Stimulated activated CD4-positive, alpha-beta T cell treated with anti-CD3 and anti-CD28 coated beads, Interleukin-15, amount 100 ng/mL, for 1 hour (primary cell): ENCODE measurements at places on chromosomes 12 and 14.

DNA sequence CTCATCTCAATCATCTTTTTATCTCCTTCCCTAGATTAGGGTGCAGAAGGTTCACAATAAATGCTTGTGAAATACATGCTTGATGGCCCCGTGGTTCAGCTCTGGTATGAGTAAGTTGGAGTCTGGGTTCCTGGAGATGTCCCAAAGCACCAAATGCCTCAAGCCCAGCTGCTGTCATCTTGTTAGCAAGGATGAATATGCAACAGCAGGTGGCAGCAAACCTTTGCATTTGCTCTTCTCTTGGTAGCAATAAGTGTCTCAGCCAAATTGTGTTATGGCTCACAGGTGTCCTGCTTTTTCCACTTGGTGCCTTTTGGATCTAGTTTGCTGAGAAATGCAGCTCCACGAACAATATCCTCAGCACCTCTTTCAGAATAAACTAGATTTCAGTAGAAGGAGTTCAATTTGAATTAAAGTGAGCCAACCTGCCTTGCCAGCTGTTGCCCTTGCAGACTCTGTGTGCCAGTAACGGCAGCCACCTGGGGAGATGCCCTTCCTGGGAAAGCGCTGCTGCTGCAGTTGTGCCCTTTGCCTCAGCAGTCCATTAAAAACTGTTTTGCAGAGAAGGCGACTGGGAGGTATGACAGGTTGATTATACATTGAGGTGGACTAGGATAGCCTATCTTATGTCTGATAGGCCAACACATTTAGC lies 417.3 kb downstream of the SNAPC1 start:
- no peak for DNase-seq

DNA sequence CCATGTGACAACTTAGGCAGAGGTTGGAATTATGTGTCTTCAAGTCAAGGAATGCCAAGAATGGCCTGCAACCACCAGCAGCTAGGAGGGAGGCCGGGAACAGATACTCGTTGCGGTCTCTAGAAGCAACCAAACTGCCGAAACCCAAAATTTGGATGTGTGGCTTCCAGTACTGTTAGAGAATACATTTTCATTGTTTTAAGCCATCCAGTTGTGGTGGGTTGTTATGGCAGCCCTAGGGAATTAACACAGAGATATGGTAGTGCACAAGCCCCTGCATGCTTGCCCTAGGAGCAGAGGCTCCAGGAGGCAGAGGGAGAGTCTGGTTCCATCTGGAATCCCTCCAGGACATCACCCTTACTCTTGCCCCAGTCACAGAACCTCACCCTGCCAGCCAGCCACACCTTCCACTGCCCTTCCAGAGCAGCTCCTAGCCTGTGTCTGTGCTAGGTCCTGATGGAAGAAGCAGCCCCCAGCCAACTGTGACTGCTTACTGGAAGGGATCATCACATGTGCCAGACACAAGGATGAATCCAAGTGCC lies 19.5 kb downstream of the PITPNM2 start:
- no peak for DNase-seq

DNA sequence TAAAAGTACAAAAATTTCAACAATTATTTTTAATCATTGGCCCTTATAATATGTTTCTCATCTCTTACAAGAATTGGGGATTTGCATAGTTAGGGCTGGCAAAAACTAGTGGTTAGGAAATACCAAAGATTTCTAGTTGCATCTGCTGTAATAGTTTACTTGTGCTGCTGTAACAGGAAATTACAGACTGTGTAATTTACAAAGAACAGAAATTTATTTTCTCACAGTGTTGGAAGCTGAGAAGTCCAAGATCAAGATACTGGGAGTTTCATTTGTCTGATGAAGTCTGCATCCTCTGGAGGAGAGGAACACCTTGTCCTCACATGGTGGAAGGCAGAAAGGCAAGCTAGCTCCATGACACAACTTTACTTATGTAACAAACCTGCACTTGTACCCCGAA lies 157.0 kb downstream of the FLRT2 start:
- no peak for DNase-seq

GRCh38 chr12:19847294-19848059 lies 408.2 kb downstream of the AEBP2 start:
- no peak for DNase-seq

GRCh38 chr12:14171106-14171505 lies 189.7 kb upstream of the GRIN2B start:
- no peak for DNase-seq

DNA sequence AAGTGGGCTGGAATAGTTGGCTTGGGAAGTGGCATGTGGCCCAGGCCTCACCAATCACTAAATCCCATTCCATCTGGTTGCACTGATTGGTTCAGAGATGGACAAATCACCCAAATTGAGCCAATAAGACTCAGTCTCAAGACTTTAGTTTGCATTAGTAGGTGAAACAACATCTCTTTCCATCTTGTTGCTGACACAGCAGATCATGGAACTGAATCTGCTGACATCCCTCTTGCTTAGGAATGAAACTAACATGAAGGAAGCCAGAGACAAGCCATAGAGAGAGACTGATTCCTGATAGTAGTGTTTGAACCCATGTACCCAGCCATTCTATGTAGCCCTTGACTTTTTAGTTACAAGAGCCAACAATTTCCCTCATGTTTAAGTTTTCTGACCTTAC lies 307.0 kb downstream of the GLT1D1 start:
- no peak for DNase-seq

- DNase-seq, result no peak
These were observed 6.6 kb upstream of the ABCD2 start for GRCh38 chr12:39626033-39626814.

GRCh38 chr12:50458606-50459005 lies 46.2 kb upstream of the DIP2B start:
- DNase-seq, result no peak

DNA sequence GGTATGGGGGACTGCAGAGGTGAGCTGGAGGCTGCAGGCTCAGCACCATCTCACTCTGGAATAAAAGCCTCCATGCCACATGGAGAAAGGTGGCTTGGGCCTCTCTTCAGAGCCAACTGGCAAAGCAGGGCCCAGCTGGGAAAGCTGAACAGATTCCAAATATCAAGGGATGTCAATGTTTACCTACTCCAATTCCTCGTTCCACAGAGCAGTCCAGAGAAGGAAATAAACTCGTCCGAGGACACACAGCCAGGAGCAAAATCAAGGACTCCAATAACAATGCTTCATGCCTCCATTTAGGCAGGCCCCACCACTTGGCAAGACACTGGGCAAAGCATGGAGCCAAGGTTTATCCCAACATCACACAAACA lies 36.3 kb upstream of the PNMA1 start:
- no peak for DNase-seq

DNA sequence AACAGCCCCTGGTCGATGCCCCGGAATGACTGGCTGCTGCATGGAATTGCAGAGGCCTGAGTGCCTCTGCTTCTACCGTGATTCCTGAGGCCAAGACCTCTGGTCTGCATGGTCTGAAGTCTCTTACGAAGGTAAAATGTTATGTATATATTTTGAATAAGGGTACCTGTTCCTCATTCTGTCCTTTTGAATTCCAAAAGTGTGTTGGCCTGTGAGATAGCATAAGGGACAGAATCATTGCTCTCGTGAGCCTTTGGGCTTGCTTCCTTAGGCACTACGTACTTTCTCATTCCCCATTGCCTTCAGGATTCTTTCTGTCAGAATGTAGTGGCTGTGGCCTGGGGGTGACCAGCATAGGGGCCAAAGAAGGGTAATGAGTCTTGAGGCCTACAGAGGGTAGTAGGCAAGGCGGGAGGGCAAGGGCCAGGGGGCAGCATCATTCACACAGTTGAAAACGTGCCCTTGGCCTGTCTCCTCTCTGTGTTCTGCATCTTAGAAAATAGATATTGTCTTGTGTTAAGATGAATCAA lies 19.5 kb downstream of the TRAF3 start:
- no peak for DNase-seq
